Skin of body (tissue), 3 donors: ENCODE measurements at places on chromosomes 6 and 20. TPM values are rescaled to one million over a fixed set of nuclear protein-coding genes. Genes with fewer than 3 reads are reported as not detected.

The TNXB gene
- 64.4 TPM for total RNA-seq

GRCh38 chr6:42821846-42822245, 40.0 kb downstream of the BICRAL start:
- no peak for DNase-seq

GRCh38 chr6:16851044-16851540, 89.8 kb upstream of the ATXN1 start:
- peak; percentile 61 for DNase-seq

- no peak for DNase-seq
Observed at GRCh38 chr6:105898286-105898685, 187.8 kb upstream of the PRDM1 start.

DNA sequence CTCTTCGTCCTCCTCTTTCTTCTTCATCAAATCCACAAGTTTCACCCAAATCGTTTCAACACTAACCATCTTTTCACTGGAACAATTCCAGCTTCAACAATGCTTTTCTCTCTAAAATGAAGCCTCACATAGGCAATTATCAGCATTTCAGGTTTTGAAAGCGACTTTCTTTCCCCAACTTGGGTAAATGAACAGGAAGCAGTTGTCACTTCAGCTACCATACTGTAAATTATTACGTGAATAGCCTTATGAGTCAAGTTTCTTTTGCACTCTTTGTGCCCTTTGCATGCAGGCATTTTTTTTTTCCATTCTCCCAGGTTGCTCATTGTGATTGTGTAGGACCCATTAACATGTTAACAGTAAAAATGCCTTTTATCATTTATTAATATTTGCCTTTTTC, 121.7 kb upstream of the BTBD3 start:
- DNase-seq: no peak

- DNase-seq: no peak
Observed at GRCh38 chr20:3101737-3102574, 17.4 kb upstream of the AVP start.

The RIPOR3 gene
- total RNA-seq: 16.1 TPM

GRCh38 chr6:106750142-106750918, 121.0 kb downstream of the QRSL1 start:
- no peak for DNase-seq

DNA sequence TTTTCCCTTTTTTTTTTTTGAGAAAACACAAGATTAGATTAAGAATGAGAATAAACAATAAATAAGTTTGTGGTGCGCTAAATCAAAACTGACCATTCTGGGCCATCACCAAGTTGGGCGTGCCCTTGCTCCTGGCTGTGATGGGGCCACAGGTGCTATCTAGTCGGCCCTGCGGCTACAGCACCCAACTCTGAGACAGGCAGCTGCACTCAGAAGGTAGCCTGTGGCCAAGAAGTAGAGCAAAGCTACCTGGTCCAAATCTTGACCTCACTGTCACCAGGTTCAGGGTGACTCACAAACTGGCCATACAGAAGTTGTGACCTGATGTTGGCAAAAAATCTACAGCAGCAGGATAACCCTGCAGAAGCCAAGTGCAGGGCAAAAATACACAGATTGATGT, 3.4 kb downstream of the TXNDC5 start:
- DNase-seq: no peak

DNA sequence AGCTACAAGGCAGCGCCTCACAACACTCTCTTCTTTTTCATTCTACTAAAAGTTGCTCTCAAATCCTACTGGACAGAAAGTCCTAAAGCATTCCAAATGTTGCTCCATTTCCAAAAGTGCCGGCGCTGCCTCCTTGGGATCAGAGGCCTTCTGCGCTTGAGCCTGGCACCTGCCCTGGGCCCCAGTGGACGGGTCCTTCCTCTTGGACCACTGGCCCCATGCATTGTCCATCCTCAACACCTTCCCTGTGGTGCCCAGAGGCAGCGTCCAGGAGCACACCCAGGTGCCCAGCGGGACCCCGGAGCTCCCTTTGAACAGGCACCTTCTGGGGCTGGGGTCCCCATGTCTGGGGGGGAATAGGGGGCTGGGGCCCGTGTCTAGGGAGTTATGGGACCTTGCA, 205.2 kb downstream of the ERMARD start:
- DNase-seq: no peak

DNA sequence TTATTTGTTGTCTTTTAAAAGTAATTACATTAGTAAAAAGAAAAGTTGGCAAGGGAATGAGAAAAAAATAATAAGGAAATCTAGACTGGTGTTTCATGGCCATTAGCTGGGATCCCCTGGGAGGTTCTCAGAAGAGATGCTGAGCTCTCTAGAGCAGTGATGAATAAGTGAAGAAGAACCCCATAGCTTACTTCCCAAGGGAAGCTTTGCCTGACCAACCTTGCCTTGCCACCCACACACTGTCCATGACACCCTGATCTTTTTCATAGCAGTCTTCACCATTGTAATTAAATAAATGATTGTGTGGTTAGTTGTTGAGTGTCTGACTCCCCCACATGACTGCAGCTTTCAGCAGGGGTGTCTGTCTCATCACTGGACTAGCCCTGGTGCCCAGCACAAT, 5.9 kb downstream of the C6orf163 start:
- DNase-seq: no peak

The MUC21 gene
- not detected for total RNA-seq

DNA sequence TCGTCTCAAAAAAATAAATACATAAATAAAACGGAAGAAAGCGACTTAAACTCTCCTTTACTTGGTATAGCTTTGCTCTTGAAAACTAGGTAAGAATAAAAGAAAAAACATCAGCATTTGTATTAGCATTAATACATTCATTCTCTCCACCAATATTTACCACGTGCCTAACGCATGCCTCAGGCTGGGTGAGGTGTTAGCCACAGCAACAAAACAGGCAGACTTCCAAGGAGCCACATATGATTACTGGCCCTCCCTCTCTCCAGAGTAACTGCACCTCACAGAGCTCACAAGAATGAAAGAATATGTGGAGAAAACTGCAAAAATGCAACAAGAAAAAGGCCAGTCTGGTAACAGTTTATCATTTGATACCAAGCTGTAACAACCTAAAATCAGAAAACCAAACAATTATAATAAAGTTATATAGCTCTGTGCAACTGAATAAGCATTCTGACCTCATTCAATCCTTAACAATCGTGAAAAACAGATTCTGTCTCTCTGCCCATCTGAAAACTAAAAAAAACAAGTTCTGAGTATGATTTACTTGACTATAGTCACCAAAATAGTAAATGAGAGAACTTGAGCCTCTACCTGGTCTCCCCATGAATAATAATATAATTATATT, 5.2 kb downstream of the NAPB start:
- DNase-seq: no peak

The PI3 gene
- 509 TPM for total RNA-seq

GRCh38 chr20:47847884-47848485, 62.7 kb upstream of the SULF2 start:
- DNase-seq: no peak

The DPM1 gene
- 41.2 TPM for total RNA-seq

The SRSF3 gene
- total RNA-seq: 147 TPM

DNA sequence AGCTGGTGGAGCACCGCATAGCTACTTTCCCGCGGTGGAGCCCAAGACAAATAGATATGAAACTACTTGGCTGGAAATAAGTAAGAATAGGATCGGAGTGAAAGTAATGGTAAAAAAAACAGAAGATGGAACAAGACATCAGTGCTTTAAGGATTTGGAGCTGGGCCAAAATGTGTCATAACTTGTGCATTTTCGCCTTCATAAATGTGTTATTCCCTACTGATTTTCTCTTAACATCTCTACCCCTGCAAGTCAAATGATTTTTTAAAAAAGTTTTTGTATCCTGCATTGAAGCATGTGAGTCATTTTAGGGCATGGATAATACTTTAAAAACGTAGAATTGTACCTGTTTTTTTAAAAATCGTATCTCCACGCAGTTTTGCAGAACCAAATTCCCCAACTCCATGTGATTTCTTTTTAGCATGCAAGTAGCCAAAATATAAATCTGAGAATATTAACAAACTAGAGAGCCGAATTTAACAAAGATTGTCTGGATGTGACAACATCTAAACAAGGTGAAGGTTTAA, 882 bp upstream of the FAM184A start:
- peak; percentile 74 for DNase-seq

GRCh38 chr6:27260836-27261375, 13.4 kb downstream of the PRSS16 start:
- DNase-seq: no peak

DNA sequence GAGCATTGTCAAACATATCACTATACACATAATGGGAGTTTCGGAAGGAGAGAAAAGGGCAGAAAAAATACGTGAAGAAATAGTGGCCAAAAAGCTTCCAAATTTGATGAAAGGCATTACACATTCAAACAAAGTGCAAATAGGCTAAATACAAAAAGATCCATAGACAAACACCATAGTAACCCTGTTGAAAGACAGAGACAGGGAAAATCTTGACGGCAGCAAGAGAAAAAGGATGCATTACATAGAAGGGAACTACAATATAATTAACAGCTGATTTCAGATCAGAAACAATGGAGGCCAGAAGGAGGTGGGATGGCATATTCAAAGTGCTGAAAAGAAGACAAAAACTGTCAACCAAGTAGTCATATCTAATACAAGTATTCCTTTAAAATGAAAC, 170.8 kb downstream of the MRPL14 start:
- no peak for DNase-seq

DNA sequence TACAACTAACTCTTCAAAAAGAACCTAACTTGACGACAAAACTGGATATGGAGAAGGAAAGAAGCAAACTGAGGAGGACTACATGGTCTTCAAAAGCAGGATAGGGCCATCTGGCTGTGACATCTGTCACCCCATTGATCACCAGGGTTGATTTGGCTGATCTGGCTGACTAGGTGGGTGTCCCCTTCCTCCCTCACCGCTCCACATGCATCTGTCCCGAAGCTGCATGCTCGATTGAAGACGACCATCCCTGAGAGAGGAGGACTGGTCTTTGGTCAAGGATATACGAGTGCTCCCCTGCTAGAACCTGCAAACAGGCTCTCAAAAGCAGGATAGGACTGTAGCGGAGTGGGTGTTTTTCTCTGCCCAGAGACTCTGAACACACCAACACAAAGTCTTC, 21.7 kb downstream of the CPNE1 start:
- DNase-seq: no peak

- no peak for DNase-seq
Observed at GRCh38 chr6:78538002-78538401, 329.3 kb upstream of the IRAK1BP1 start.

The PTCHD4 gene
- total RNA-seq: 2.1 TPM

The MRAP2 gene
- total RNA-seq: 5.6 TPM

The PLCB1 gene
- total RNA-seq: 23.8 TPM

The DACT2 gene
- total RNA-seq: 2.6 TPM

The FKBP1C gene
- not detected for total RNA-seq

DNA sequence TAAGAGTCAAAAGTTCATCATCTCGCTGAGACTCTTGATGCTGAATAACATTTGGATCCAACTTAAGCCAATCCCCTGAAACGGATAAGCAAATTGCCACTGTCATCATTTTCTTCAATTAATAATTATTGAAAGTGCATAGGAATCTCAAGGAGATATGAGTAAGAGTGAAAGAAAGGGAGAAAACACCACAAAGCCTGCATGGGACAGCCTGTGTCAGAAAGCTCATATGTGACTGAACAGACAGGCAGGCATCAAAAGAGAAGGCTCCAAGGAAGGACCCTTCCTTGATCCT, 13.3 kb downstream of the ATXN1 start:
- DNase-seq: no peak

- no peak for DNase-seq
Observed at GRCh38 chr6:43798688-43799444, 28.9 kb downstream of the VEGFA start.

GRCh38 chr6:122818866-122819265, 29.8 kb downstream of the SMPDL3A start:
- DNase-seq: no peak

GRCh38 chr6:106832766-106833510, 141.6 kb downstream of the CD24 start:
- no peak for DNase-seq

DNA sequence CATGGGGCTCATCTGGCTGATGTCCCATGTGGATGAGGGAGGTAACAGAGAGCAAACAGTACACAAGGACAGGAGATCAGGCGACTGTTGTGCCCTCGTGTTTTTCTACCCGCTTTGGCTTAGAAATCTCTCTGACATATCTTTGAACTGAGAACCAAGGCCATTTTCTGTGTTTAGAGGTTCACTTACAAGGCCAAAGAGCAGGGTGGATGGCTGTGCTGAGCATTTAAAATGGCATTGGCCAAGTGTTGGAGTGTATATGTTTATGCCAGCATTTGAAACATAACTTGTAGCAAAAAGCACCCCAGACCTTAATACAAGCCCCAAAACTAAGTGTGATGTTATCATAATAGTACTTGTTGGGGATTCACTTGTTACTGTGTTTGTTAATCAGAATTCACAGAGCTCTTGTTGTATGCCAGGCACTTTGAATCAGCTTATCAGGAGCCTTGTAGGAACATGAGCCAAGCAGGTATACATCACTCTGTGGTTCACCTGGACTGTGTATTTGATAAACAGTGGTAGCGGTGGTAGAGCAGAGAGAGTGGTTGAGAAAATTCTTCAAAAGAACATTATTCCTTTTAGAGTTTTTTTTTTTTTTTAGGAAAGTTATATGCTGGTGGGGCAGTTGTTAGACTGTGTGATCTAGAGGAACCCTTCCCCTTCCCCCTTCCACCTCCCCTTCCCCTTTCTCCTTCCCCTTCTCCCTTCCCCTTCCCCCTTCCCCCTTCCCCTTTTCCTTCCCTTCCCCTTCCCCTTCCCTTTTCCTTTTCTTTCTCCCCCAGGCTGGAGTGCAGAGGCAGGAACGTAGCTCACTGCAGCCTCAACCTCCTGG, 71.3 kb downstream of the ATRN start:
- DNase-seq: no peak
